ENCODE measurements at places on chromosomes 7 and 10.
A peak's percentile ranks its signal among the peaks of the same experiment; 100 is the strongest.

DNA sequence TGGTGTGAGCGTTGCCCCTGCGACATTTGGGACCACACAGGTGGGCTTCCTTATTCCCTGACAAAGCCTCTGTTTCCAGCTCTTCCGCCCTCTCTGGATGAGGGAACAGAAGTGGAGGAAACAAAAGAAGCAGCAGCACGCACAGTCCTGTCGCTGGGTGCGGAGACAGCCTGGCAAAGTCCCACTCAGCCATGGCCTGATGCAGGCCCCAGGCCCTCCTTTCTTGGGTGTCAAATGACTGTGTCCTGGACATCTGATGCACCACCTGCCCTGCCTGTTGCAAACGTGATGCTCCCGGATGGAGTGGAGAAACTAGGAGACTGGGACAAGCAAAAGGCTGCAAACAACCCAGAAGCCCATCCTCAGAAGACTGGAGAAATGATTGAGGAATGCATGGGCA lies 20.7 kb downstream of the ZMIZ2 start:
- no peak for DNase-seq

GRCh38 chr7:91320366-91321078 lies 56.3 kb downstream of the FZD1 start:
- no peak for DNase-seq

DNA sequence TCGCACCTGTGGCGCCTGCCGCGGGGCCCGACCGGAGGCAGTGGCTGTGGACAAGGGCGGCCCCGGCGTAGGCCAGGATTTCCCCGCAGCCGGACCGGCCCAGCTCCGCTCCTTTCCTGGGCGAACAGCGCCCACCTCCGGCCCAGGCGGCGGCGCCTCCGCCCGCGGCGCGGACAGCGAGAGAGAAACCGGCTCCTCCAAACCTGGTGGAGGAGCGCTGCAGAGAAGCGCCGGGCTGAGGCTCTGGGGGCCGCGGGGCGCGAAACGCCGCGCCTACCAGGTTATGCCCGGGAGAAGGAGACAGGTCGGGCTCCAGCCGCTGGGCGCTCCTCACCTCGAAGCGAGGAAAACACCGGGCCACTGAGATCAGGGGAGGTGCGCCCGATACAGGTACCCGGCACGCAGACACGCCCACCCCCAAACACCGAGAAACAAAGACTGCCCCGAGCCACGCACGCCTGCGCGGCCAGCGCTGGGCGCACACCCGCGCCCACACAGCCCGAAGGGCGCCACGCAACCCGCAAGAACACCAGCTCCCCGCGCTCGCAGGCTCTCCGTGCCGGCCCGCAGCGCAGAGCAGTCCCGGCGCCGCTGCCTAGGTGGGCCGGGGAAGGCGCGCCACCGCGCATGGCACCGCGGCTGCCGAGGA lies 3.3 kb downstream of the GRID1 start:
- DNase-seq, result peak; percentile 75

GRCh38 chr10:93392121-93392520 lies 90.0 kb downstream of the MYOF start:
- no peak for DNase-seq

- DNase-seq, result no peak
Observed at GRCh38 chr10:15879663-15880062, 19.4 kb upstream of the MINDY3 start.

- no peak for DNase-seq
Observed at GRCh38 chr10:121813211-121813815, 114.5 kb downstream of the ATE1 start.

DNA sequence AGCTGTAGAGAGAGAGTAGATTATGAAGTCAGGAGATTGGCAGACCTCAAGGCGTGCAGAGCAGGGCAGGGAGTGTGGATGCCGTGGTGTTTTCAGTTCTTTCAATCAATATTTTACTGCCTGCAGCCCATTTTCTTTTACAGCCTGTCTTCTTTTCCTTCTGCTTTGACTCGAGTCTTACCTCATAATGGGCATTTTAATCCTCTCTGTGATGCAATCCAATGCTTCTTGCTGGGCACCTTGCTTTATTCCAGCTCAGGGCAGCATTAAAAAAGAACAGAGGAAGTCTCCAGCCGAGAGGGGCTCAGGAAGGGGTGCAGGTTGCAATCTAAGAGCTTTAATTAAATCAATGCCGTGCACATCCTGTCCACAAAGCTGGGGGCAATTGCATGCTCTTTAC lies 839.0 kb downstream of the LRMDA start:
- no peak for DNase-seq

DNA sequence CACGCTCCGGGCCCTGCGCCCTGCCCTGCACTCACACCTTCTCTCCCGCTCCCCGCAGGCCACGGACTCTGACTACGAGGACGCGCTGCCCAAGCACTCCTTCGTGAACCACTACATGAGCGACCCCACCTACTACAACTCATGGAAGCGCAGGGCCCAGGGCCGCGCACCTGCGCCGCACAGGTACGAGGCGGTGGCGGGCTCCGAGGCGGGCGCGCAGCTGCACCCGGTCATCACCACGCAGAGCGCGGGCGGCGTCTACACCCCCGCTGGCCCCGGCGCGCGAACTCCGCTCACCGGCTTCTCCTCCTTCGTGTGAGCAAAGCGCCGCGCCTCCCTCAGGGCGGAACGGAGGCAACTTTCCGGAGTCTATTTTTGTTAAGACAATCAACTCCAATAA lies 417.0 kb upstream of the FOXK1 start:
- DNase-seq, result peak; percentile 75

DNA sequence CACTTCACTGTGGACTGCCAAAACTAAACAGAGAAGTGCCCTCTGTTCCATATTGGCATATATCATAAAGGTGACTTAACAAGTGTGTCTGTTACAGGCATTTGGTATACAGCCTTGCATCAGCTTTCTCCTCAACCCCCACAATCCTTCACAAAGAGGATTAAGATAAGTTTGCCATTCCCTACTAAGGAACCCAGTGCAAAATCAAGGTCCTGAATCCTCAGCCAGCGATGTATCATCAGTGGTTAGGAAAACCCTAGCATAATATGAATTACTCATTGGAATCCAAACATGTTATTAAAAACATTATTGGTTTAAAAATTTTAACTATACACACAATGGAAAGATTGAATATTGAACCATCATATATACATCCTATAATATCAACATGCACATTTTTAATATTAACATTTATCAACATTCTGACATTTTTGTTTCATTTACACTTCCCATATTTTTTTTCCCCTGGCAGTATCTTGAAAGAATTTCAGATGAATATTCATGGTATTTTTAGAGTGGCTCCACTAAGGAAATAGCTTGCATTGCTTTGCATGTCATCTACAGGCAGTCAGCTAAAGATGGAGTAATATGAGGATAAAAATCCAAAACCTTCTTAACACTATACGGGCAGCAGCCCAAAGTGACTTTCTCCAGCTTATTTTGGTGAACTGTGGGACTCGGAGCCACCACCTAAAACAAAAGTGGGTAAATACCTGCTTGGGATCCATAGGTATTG lies 215.6 kb upstream of the CHRM2 start:
- DNase-seq, result no peak
